ENCODE measurements at places on chromosomes 5 and 9.

GRCh38 chr9:74696520-74696919 is 191.2 kb downstream of the TRPM6 start:
- DNase-seq = no peak

DNA sequence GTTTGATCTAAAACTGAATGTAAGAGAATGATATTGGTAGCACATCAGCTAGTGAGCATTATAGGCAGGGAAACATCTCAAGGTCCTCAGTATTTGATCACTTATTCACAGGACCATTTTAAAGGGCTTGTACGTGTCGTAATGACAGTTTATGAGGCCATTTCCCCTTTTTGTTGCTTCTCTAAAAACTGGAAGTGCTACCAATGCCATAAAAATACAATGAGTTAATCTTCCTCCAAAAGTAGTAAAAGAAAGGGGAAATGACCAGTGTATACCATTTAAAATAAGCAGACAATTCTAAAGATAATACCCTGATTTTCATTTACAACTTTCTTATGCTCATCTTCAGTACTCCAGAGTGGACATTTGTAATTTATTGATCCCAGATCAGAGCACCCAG is 285.8 kb upstream of the PCSK5 start:
- DNase-seq = no peak

- DNase-seq = no peak
Measured at GRCh38 chr5:154059039-154059430, 20.3 kb downstream of the MFAP3 start.

DNA sequence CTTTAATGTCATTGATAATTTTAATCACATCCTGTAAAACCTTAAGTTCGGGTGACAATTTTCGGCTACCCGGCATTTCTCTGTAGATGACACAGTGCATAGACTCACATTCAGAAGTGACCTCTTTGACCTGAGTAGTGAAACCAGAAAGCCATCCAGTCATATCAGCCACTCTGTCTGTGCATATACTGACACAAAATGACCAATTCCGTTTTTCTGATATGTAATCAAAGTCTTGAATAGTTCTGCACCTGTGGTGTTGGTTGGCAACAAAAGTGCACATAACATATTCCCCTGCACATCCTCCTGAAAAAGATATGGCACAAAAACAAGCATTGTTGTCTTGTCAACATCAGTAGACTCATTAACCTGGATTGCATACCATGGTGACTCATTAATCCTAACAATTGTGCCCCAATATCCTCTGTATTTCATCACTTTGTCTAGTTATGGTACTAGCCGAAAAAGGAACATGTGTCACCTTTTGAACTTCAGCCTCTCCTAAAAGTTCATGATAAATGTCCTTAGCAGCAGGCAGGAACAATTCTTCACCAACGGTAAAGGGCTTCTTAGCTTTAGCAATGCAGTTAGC is 4.6 kb upstream of the HNRNPA0 start:
- DNase-seq = no peak
